ENCODE measurements at places on chromosomes 11 and 22.

DNA sequence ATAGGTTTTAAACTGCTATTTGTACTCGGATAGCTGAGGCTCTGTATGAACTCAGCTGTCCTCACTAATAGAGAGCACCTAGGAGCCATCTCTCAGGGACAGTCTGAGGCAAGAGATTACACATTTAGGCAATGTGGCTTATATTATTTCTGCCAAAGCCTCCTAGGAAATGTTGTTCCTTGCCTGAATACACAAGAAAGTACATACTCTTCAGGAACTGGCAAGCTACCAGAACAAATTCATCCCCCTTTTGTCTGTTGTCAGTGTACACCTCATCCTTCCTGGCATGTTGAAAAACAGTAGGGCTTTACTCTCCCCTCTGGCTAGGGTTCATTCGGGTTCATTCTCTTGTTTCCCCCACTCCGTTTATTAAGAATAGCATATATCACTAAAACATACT is 615.9 kb upstream of the FAT3 start:
- DNase-seq = no peak

DNA sequence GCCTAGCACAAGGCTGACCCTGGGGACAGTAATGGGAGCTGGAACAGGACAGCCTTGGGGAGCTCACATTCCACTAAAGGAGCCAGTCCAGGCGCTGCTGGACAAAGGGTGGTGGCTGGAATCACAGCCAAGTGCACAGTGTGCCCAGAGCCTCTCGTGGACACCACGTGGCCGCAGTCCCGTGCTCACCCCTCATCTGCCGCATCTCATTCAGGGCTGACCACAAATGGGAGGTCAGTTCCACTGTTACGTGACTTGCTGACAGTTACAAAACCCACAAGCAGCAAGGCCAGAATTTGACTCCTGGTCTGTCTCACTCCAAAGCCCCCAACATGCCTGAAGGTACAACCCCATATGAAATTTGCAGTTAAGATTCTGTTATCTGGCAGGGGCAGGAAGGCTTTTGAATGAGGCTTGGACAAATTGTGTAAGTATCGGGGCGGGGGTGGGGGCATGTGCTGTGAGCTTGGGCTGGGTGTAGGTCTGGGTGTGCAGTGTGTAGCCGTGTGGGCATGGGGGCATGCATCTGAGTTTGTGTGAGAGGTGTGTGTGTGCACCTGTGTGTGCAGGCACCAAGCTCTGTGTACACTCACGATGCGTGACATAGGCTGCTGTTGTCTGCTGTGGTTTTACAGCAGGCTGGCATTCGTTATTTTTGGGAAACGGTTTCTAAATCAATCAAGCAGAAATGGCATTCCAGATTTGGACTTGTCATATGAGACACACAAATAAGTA is 301.7 kb downstream of the BRD1 start:
- DNase-seq = no peak

DNA sequence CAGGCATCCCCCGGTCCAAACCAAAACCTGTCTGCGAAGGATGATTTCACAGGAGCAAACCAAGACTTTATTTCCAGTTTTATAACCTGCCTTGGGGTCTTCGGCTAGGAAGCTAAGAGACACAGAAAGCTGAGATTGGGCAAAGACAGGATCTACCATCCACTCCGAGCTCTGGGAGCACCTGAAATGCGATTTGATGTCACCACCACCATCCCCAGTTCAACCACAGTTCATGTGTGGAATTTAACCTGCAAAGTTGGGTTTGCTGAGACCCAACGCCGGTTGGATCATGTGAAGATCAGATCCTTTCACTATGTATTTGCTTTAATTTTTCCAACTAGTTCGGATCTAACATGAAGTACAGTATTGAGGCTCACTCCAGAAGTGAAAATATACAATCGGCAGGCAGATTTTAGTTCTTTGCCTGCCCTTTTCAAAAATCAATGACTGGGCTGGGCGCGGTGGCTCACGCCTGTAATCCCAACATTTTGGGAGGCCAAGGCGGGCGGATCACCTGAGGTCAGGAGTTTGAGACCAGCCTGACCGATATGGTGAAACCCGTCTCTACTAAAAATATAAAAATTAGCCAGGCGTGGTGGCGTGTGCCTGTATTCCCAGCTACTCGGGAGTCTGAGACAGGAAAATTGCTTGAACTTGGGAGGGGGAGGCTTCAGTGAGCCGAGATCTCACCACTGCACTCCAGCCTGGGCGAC is 1.4 kb upstream of the C11orf24 start:
- DNase-seq = no peak

DNA sequence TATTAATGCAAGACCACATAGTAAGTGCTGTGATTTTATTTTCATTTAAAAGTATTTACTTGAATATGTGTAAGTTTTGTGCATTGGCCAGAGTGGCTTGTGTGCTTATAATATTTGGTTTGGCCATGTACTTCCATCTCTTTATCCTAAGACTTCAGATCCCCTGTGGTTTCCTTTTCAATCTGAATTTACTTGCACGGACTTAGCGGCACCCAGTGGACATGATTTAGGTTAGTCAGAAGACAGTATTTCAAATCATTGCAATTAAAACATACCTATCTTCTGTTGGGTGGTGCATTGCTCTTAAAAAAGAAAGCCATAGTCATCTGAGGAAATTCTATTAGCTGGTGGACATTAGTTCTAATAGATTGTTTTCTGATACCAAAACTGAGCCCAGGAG is 30.7 kb downstream of the PIWIL4 start:
- no peak for DNase-seq

DNA sequence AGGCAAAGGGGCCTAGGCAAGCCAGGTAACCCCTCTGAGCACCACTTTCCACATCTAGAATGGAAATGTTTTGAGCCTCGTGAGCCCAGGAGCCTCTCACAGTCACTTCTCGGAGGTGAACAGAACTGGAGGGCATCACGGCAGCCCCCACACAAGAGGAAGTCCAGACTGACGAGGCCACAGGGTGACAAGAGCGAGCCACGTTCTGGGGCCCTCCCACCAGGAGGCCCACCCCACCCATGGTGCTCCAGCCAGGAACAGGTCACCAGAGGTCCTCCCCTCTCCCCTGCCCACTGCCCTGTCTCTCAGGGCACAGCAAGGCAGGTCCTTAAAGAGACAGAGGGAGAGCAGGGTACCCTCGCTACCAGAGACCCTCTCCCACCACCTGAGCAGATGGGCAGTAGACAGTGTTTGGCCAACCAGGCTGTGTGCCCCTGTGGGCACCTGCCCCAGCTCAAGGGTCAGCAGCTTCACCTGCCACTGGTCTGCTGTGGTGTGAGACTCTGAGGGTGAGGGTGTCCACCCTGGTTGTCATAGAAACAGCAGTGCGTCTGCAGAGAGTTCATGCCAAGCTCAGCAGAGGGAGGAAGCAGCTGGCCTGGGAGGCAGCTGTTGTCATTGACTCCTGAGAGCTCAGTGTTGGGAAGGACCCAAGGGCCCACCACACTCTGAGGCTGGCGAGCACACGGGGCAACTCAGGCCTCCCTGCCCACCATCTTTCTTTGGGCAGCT is 31.4 kb downstream of the RSPH14 start:
- no peak for DNase-seq

DNA sequence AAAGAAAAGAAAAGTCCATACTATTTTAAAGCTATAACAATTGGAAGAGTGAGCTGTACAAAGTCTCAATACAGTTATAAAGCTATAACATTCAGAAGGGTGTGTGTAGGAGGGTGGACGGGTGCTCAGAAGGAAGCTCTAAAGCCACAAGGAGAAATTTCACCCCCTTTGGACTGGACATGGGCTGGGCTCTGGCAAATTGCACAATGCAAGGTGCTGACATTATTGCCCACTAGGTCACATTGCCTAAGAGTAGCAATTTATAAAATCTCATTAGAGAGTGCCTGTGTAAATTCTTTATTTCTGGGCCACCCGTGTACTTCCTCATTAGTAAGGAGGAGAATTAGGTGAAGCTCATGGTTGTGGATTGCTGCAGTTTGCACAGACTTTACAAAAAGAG is 5.7 kb upstream of the APOBEC3A start:
- DNase-seq = no peak

- DNase-seq = no peak
Observed at GRCh38 chr22:48205790-48206189, 1443.3 kb downstream of the TBC1D22A start.

GRCh38 chr11:134801570-134801969 is 389.5 kb upstream of the B3GAT1 start:
- DNase-seq = no peak

DNA sequence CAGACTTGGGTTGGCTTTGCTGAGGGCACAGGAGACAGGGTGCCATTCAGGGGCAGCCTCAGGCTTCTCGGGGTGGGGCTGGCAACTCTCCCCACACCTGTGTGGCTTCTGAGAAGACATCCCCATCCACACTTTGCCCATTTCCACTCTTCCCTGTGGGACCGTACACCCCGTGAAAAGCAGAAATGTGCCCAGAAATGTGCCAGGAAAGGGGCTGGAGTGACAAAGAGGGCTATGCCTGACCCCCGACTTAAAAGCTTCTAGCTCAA is 50.6 kb downstream of the SGSM3 start:
- no peak for DNase-seq

DNA sequence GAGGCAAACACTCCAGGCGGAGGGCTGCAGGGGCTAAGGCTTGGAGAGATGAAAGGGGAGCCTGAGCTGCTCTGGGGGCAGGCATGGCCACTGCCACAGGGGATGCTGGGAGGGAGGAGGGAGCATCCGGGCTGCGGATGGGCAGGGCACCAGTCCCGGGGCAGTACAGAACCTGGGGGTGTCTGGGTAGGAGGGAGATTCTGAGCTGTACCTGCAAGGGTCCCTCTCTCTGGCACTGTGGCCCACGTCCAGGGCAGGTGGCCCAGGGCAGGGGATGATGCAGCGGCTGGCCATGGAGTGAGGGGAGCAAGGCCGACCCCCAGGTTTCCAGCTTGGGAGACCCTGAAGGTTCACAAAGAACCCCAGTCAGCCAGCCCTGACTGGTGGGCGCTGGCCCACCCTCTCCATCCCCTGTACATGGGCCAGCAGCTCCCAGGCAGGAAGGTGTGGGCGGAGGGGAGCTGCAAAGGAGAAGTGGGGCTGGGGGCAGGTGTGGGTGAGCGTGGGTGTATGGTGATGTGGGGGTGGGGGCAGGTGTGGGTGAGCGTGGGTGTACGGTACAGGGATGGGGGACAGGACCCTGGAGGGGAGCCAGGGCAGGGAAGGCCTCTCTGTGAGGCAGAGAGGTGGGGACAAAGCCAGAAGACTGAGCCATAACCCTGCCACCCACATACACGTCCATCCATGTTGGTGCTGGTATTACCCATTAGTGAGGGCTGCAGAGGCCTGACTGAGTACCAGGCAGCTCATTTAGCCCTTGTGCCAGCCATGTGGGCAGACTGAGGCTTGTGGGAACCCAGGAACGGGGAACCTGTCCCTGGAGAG is 2.2 kb upstream of the TNFRSF13C start:
- no peak for DNase-seq

- DNase-seq = no peak
Observed at GRCh38 chr22:38073150-38074130, 10.5 kb downstream of the SLC16A8 start.

DNA sequence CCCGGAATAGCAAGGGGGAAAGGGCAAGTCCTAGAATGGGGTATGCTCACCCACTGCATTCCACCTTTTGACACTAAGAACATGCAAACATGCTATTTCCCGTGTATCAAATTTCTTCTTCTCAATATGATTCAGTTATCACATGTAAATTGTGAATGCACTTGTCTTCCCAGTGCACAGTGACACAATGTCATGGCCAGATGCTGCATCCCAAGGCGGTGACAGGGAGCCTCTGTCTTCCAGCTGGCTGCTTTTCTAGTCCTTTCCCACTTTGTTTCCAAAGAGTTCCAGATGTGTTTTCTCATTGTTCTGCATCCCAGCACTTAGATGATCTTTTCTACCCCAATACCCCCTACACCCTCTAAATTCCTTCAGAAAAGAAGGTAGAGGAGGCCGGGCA is 12.4 kb downstream of the SLC25A18 start:
- DNase-seq = no peak

DNA sequence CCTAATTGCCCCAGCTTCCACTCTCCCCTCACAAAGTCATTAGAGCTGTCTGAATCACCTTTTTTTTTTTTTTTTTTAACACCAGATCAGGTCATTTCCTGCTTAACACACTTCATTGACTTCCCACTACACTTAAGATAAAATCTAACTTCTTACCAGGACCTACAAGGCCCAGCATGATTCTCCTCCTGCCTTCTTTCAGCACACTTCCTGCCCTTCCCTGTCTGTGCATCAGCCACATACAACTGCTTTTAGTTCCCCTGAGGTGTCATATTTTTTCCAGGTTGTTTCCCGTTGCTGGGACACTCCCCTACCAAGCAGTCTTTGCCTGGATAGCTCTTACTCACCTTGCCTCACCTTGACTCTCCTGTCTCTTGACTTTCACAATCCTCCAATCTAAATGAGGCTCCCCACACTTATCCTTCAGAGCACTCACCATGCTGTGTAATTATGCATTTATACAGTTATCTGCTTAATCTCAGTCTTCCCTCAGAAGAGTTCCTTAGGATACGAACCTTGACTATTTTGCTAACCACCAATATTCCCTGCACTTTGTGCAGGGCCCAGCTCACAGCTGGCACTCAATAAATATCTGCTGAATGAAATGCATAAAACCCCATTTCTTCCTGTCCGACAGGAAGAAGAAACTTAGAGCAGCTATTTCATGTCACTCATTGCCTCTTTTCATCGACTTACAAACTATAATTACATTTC is 96.6 kb upstream of the AKIP1 start:
- no peak for DNase-seq

GRCh38 chr11:61146416-61146815 is 14.8 kb downstream of the VPS37C start:
- no peak for DNase-seq

- no peak for DNase-seq
Observed at GRCh38 chr11:19689281-19690000, 23.2 kb upstream of the NAV2 start.
